ENCODE measurements at places on chromosomes 11 and 22.

- DNase-seq: no peak
Measured at GRCh38 chr11:116911976-116912734, 74.7 kb upstream of the APOA1 start.

- no peak for DNase-seq
Measured at GRCh38 chr22:32478994-32479393, 4.4 kb downstream of the FBXO7 start.

DNA sequence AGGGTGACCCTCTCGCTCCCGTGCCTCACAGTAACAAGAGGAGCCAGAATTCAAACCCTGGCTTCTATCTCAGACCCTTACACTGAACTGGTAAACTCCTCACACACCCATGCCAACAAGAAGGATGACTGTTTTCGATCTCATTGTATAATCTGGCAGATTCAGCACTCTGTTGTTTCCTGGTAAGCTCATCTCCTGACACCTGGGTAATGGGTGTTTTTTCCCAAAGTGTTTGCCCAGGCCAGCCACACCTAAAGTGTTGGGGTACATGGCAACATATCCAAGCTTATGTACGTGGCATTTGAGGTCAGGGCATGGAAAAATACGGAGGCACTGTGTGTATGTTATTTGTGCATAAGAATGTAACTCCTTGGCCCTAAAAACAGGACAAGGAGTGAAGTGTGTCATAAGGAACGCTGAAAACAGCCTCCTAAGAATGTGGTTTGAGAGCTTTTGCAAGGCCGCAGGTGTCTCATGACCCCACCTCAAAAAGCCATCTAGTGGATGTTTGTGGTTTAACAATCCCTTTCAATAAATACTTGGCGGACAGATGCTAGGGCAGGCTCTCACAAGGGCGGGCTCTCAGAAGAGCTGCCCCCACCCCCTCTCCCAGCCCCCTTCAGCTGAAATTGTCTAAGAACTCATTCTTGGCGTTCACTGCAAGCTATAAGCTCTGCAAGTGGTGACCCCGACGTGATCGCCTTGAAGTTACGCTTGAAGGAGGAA, at the start of gene MS4A15:
Gene MS4A15 (plus strand): TSS at position 561 of the 726 bp plus-strand sequence. CDS start 6,867 bp downstream, outside the sequence.
- no peak for DNase-seq

DNA sequence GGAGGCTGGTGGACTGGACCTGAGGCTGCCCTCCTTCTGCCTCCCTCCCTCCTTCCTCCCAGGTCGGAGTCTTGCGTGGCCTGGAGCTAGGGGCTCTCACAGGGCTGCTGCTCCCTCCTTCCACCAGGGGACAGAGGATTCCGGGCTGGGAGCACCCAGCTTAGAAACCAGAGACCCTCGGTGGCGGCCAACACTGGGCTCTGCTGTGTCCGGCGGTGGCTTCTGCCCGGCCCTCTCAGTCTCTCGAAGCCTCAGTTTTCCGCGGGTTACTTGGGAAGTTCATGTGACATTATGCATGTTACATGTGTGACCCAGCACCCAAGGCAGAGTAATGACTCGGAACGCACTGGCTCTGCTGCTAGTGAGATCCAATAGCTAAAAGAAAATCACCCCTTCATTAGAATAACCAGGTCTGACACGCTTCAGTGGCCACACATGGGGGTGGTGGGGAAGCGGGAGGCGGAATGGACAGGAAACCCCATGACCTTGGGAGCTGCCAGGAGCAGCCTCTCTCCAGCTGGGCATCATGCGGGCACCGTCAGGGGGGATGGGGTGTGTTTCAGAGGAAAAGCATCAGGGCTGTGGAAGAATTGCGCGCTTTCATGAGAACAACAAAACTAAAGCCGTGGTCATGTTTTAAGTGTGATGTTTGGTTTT, 5.9 kb upstream of the MRGPRG start:
- no peak for DNase-seq

GRCh38 chr22:27638329-27639233, 163.0 kb downstream of the MN1 start:
- DNase-seq: no peak

DNA sequence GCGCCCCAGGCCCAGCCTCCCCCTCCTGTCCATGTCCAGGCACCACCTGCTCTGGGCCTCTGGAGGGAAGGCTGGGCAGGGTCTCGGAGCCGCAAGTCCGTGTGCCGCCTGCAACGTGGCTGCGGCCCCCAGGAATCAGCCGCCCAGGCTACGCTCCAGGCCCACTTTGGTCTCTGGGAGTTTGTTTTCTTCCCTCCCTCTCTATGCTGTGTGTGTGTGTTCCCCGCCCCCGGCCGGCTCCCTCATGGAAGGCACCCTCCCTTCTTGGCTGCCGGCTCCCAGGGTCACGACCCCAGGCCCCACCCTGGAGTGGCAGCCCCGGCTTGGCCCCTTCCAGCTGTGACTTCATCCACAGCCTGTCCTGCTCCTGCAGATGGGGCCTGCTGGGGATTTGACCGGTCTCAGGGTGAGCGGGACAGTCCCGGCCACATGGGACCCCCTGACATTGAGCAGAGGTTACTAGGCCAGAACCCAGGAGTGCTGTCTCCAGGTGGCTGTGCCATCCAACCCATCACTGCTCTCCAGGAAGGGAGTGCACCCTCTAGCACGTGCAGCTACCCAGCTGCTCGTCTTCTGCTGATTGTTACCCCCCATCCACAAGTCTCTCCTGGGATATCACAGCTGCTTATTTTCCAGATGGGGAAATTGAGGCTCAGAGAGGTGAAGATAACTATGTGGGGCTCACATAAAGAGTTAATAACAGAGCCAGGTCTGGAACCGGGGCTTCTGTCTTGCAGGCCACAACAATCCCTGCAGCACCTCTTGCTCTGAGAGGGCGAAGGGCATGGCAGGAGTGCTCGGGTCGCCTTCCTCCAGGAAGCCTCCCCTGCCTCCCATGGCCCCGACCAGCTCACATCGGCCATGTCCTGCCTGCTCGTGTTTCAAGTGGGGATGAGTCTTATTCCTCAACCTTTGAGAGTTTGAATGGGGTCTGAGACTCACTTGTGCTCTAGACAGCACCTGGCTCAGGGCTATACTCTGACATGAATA, 2.8 kb upstream of the LIF start:
- DNase-seq: no peak

DNA sequence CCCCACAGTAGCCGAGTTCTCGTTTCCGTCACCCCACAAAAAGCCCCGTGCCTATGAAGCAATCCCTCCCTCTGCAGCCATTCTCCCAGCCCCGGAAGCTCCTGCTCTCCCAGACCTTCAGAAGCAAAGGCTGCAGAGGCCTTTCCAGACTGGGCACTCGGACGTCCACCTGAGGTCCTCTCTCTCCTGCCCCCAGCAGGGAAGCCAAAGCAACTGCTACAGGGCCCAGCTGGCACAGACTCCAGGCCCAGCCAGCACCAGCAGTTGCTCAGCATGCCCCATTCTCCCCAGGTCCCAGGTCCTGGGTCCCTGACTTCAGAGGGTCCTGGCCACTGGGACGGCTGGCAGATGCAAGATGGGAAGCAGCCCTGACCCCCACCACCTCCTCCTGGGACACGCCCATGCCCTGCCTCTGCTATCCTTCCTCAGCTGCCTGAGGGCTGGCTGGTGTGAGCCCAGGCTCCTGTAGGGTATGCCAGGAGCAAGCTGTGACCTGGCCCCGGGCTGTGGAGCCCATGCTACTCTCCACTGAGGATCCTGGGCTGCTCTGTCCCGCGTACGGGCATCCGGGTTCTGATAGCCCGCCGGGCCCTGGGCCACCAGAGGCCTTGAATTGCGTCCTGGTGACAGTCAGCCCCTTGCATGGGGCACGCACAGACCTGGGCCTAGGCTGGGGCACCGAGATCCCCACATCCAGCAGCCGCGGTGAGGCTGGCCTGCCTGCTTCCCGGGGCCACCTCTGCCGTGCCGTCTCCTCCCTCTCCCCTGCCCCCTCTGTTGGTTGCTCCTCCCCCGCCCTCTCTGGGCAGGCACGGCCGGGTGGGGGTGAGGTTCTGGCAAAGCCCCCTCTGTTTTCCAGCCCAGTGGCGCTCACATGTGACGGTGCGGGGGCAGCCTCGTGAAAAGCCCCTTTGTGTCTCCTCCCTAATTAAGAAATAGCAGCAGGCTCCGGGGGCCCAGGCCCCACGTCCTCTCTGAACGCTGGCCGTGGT, 1310.3 kb downstream of the BRD1 start:
- no peak for DNase-seq

- DNase-seq: no peak
Measured at GRCh38 chr22:36149441-36149840, 11.1 kb downstream of the APOL3 start.

DNA sequence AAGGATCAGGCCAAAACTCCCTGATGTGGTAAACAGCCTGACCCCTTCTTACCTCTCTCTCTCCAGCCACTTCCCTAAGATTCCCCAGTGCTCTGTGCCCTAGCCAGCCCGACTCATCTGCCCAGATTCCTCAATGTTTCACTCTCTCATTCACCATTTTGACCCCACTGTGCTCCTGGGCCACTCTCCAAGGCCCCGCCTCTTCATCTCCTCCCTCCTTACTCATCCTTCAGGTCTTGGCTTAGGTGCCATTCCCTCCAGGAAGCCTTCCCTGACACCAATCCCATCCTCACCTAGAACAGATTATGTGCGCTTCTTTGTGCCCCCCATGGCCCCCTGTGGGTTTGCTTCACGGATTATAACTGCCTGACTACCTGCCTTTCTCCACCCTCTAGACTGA, 13.2 kb downstream of the SLC43A3 start:
- no peak for DNase-seq

DNA sequence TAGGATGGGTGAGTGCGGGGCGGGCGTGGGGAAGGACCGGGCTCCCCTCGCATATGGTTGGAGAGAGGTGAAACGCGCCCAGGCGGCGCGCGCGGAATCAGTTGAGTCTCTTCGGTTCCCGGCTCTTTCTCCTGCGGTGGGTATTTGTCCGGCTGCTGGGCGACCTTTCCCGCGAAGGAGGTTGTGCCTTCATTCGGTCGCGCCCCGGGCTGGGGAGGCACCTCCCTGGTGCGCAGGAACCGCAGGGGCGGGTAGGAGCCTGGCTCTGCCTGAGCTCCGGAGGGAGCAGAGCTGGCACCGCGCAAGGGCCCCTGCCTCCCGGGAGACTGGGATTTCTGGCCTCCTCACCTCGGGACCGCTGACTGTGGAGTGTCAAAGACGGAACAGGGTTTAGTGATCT, 27.5 kb downstream of the SAA4 start:
- DNase-seq: no peak

- DNase-seq: no peak
Measured at GRCh38 chr11:2389377-2390026, 11.0 kb upstream of the TSSC4 start.

- no peak for DNase-seq
Measured at GRCh38 chr11:16861862-16862261, 123.4 kb downstream of the C11orf58 start.

DNA sequence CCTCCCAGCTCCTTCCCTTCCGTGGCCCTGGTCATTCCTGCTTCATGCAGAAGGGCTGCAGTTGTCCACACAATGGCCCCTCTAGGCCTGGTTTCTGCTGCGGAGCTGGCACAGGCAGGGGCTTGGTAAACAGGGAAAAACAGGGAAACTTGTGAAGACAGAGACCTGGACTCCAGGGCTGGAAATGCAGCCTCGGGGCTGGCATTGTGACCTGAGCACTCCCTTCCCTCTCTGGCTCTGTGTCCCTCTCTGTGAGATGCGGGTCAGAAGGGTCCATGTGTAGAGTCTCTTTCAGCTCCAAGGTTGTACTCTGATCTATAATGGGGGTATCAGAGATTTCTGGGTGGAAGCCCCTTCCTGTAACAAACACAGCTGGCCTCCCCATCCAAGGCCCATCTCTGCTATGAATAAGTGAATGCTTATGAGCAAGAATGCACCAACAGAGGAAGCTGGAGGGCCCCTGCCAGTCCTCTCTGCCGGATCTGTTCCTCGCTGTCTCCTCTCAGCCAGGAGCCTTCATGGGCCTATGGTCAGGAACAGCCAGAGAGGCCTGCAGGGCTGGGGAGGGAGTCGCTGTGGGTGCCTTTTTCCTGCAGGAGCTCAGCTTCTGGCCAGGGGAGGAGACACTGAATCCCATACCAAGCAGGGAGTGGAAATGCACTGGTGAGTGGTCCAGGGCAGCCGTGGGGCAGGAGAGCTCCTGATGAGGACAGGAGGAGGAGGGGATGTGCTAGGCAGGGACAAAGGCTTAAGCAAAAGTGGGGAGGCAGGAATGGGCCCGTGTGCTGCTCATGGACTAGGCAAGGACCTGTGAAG, 6.7 kb upstream of the DERL3 start:
- DNase-seq: no peak

GRCh38 chr11:7892840-7893254, 38.2 kb downstream of the OR10A6 start:
- DNase-seq: no peak

DNA sequence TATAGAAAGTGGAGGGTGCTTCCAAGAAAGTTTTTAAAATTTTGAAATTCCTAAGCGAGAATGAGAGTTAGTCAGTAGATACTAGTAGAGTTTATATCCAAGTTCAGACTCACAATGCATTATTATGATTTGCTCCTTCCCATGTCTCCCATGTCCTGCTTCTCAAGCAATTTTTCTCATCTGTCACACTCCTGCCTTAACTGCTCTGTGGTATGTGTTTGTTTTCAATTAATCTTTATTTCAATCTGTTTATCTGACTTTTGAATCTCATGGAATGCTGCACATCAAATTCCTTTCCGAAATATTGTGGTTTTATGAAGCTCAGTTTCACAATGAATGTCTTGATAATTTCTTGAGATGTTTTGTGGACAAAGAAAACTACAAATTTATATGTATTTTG, 18.1 kb downstream of the THY1 start:
- DNase-seq: no peak

DNA sequence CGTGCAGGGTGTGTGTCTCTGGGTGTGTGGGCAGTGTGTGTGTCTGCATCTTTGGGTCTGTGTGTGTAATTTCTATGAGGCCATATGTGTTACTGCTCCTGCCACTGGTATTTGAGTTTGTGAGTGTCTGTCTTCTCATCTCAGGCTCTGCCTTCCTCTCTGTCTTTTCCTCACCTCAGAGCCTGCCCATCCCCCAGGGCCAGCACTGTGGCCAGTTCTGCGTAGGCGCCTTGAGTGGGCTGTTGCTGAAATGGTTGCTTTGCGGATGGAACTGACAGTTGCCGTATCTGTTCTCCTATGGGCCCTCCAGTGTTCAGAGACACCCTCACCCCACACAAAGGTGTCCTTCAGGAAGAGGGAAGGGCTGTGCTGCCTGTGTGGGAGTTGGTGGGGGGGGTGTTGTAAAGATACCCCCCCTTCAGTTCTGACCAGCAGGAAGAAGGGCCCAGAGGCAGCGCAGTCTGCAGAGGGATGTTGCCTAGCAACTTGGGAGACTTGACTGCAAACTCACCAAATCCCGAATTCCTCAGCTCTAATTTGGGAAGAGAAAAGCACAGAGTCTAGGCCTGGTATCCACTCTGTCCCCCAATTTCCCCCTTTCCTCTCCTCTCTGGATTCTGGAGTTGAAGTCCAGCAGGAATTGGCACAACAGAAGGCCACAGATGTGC, 2.0 kb upstream of the NRGN start:
- DNase-seq: no peak

- no peak for DNase-seq
Measured at GRCh38 chr22:41000941-41001721, 50.0 kb downstream of the RBX1 start.

All from activated T-helper 1 cell treated with anti-CD3 and anti-CD28 coated beads, Interleukin-2, amount 50 U/mL, for 16 hours (primary cell).